ENCODE measurements at places on chromosomes 12 and 14.
A peak's percentile ranks its signal among the peaks of the same experiment; 100 is the strongest.

GRCh38 chr12:99087278-99087677 is 442.2 kb downstream of the APAF1 start:
- no peak for DNase-seq

DNA sequence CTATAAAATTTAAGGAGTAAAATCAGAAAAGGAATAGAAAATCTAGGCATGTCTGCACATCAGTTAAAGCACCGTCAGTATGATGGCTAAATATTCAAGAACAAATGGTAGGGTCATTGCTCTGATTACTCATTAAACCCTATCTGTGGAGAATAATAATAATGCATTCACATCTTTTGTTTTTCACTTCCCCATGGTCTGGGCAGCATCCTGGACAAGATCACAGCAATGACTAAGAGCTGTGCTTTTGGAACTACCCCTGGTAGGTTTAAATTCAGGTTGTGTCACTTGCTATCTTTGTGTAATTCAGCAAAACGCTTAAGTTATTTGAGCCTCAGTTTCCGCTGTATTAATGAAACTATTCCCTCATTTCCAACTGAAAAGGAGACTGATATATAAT is 33.1 kb downstream of the C12orf42 start:
- no peak for DNase-seq

GRCh38 chr12:78802593-78802992 is 62.0 kb upstream of the SYT1 start:
- peak; percentile 72 for DNase-seq

GRCh38 chr14:54814076-54814475 is 88.5 kb downstream of the GCH1 start:
- DNase-seq: no peak

DNA sequence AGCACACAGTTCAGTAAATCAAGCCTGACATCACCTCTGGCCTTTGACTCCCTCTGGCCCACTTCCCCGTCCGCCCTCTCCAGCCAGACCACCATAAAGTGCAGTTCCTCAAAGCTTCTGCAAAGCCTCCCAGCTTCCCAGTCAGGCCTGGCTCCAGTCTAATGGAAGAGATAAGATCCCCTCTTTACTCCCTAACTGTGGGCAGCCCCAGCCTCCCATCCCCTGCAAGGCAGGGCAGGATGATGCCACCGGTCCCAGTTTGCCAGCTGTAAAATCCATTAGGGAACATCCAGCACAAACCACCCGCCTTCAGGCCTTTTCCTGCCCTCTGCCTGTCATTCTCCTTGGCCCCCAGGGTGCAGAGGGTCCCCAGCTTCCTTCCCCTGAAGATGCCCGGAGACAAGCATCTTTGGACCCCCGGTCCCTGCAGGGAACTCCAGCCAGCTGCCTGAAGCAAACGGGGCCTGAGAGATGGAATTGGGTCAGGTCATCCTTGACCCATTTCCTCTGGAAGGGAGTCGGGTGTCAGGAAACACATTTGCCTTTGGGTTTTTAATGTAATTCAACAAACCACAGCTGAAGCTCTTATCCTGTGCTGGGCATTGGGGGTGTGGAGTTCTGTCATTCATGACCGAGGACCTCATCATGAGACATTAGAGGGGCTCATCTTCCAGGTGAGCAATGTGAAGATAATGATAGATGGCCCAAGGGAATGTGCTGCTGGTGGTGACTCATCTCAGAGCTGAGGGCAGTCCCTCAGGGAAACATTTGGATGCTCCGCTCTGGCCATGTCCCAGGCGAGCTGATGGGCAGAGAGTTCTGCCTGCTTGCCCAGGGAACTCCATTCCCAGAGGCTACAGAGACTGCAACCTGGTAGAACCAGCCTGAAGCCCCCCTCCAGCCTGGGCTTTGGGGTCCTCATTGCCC is 93.8 kb upstream of the CLMN start:
- peak; percentile 17 for DNase-seq

GRCh38 chr12:49458816-49459215 is 80.0 kb upstream of the KCNH3 start:
- DNase-seq: no peak

DNA sequence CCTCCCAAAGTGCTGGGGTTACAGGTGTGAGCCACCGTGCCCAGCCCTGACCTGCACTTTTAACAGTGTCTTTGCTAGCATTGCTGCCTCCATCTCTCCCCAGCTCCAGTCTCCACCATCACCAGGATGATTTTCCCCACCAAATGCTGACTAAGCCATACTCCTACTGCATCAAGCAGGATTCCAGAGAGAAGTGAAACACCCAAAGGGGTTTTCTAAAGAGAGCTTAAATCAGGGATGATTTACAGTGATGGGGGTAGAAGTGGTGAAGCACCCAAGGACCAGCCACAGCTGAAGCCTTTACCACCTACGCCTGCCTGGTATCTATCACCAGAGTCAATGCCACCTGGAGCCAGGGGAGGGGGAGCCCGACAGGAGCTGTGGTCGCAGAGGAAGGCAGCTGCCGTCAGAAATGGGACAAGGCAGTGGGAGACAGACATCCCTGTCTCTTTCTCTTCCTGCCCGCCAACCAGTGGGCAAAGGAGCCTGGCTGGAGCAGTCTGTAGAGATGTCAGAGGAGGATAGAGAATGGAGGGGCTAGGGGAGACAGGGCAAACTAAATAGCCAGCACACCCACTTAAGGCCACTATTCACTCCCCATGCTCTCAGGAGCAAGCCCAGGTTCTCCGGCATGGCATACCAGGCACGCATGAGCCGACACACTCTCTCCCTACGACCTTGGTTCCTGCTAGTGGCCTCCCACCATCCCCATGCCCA is 22.4 kb upstream of the CD9 start:
- DNase-seq: no peak

- no peak for DNase-seq
Observed at GRCh38 chr14:69860221-69860620, 19.0 kb upstream of the SMOC1 start.

DNA sequence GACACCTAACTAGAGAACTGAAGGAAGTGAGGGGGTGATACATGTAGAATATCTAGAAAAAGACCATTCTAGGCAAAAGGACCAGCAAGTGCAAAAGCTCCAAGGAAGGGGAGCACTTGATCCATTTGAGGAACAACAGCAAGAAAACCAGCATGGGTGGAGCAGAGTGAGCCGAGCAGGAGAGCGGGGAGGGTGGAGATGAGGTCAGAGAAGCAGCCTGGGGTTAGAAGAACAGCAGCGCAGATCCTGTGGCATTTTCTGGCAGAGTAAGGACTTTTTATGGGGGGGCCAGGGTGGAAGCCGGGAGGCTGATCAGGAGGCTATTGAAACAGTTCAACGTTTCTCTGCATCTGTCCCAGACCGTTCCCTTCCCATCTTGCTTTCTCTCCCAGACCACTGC is 24.5 kb upstream of the TMCC3 start:
- DNase-seq: no peak

DNA sequence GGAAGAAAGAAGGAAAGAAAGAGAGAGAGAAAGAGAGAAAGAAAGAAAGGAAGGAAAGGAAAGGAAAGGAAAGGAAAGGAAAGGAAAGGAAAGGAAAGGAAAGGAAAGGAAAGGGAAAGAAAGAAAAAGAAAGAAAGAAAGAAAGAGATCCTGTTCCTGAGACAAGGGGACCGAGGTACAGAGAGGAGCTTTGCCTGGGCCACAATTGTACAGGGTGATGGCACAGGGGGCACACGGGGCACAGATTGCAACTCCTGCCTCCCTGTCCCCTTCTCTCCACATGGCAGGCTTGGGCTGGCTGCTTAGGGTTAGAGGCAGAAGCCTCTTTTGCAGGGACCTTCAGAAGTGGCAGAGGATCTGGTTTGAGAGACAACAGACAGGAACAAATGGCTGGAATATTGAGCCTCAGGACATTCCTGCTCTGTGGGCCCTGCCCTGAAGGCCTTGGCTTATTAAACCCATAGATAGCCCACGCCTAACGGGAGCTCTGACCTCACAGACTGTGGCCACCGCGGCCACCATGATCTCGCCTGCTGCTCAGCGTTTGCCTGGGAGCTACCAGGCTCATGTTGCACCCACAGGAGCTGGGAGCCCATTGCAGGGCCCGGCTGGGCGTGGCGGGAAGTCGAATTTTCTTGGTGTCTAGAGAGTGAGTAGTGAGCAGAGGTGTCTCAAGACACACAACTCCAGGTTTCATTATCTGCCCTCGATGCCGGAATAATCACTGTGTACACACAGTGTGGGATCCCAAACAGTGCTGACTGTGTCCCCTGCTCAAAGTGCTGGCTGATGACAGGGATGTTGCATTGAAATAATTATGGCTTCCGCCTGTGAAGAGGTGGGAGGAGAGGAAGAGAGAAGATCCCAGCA is 147.9 kb upstream of the NCOR2 start:
- DNase-seq: peak; percentile 44

GRCh38 chr12:108630481-108631207 is 3.0 kb downstream of the SELPLG start:
- peak; percentile 68 for DNase-seq

DNA sequence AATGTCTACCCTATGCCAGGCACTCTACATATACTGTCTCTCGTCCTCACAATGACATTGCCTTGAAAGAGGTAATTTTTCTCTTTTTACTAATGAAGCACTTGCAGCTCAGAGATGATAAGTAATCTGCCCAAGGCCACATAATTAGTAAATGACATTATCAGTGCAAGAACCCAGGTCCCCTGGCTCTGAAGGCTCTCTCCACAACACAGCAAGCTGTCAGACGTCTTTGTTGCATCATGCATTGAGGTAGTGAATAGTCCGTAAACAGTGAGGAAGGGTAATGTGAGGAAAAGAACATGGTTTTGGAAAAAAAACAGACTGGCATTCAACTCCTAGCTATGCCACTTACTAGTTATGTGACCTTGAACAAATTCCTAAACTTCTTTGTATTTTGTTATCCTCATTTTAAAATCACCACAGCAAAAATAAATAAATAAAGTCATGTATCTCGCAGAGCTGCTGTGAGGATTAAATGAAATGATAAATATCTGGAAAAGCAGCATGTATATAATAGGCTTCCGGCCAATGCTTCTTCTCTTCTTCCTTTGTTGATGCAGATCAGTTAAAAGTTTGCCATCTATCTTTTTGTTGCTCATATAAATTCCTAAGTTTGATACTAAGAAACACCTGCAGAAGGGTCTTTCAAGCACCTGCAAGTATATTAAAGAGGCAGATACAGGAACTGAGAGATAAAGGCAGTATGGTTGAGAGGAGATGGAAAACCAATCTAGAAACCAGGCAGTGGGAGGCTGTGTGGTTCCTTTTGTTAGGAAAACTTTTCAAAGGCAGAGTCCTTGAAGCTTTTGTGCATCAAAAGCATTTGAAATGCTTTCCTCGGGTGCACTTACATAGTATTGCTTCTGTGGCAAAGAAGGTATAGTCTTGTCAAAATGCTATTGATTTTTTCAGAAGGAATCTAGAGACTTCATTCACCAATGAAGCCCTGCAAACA is 82.8 kb downstream of the BTG1 start:
- DNase-seq: no peak

DNA sequence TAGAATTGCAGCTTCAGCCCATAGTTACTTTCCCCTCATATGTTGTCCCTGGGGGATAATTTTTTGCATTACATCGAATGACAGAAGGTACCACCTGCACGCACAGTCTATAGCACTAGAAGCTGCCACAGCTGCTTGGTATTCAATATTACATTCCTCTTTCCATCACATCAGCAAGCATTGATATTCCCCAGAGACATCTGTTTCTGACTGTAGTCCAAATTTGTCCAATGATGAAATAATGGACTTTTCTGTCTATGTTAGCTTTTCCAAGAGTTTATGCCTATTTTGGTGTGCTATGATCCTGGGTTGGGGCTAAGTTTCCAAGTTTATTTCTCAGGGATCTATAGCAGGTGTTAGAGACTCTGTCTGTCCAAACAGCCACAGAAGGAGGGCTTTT is 335.4 kb downstream of the LRIG3 start:
- peak; percentile 83 for DNase-seq

- no peak for DNase-seq
Observed at GRCh38 chr14:57823015-57823660, 42.8 kb downstream of the SLC35F4 start.

GRCh38 chr12:3888659-3889058 is 15.5 kb upstream of the PARP11 start:
- no peak for DNase-seq

GRCh38 chr12:20950248-20950647 is 139.7 kb downstream of the SLCO1B3 start:
- DNase-seq: no peak

DNA sequence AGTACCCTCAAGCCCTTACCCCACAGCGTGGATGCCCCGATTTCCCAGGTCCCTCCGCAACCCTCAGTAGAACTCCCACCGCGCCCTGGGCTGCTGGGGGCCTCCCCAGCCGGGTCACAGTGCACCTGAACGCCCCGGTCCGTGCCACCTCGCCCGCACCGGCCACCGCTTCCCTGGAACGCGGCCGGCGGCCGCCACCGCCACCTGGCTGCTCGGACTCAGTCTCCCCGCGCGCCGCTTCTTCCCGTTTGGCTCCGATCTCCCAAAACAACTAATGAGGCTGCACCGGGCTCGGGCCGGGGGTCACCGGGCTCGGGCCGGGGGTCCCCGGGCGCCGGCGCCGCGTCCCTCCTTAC is 1.0 kb downstream of the ITPK1 start:
- no peak for DNase-seq

- peak; percentile 22 for DNase-seq
Observed at GRCh38 chr12:14664434-14665023, 31.9 kb downstream of the GUCY2C start.

DNA sequence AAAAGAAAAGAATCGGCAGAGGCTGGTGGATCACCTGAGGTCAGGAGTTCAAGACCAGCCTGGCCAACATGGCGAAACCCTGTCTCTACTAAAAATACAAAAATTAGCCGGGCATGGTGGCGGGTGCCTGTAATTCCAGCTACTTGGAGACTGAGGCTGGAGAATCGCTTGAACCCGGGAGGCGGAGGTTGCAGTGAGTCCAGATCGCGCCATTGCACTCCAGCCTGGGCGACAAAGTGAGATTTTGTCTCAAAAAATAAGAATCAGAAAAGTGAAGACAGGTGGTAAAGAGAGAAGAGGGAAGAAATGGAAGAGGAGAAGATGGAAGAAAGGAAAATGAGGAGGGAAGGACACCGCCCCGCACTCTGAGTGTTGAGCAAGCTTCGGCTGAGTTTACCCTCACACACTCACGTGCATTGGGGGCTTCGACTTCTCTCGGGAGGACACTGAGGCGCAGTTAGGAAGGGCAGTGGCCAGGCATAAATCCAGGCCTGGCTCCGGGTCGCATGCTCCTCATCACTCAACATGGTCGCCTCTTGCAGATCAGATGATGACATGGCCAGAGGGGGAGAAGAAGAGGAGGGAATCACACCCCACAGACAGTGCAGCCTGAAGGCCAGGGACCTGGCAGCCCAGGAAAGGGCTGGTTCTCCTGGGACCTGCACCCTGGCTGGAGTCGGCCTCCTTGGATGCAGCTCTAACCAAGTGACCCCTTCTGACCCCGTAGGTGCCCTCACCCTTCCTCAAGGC is 61.1 kb downstream of the PRMT8 start:
- DNase-seq: no peak

GRCh38 chr12:56375598-56376434 is 13.2 kb upstream of the APOF start:
- no peak for DNase-seq

GRCh38 chr14:36207500-36207899 is 31.0 kb upstream of the PTCSC3 start:
- DNase-seq: no peak

DNA sequence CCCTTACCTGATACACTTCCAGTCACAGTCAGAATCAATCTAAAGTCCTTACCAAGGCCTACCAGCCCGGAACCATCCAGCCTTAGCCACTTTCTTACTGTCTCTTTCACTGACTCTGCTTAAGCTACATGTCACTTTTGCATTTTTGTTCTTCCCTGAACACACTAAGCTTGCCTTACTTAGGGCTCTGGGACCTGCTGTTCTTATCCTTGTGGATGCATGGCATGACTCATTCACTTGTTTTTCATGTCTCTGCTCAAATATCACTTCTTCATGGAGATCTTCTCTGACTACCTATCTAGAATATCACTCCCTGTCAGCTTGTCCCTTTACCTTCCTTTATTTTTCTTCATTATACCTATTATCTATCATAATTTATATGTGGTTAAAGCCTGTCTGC is 65.6 kb upstream of the ZDHHC17 start:
- no peak for DNase-seq

Data from fibroblast of upper back skin (primary cell).